Activated CD8-positive, alpha-beta memory T cell treated with anti-CD3 and anti-CD28 coated beads for 1 hour (primary cell): ENCODE measurements at places on chromosomes 6 and 20.

DNA sequence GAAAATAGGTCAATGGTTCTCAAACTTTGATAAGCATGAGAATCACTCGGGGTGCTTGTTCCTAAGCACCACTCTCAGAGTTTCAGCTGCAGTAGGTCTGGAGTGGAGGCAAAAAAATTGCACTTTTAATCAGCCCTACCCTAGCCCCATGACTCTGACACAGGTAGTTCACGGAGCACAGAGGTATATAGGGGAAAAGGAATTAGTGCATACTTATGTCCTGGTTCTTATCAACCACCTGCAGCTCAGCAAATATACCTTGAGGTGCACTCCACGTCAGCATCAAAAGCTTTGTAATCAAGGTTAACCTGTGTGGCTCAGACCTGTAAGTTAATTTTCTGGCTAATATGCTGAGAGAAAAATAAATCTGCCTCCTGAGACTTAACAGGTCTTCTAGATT is 138.8 kb upstream of the HMGN3 start:
- DNase-seq, result no peak

- DNase-seq, result no peak
These were observed 119.2 kb downstream of the SYCP2 start for GRCh38 chr20:59813948-59814839.

DNA sequence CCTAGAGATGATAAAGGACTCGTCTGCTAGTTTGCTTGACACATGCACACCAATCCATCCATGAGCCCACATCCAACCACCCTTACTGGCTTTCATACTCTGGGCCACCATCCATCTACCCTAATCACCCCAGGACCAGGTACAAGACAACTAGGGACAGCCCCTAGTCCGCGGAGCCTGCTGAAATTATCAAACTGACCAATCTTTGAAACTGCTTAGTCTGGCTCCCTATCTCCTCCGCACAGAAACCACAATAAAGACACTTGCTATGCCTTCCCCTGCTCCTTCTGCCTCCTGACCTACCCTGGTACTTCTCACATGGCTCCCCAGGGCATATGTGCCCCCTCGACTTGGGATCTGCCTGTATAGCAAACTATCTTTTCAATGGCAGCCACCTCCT is 33.1 kb downstream of the PXDC1 start:
- no peak for DNase-seq

- no peak for DNase-seq
These were observed 207.7 kb upstream of the JARID2 start for GRCh38 chr6:15038013-15038791.

DNA sequence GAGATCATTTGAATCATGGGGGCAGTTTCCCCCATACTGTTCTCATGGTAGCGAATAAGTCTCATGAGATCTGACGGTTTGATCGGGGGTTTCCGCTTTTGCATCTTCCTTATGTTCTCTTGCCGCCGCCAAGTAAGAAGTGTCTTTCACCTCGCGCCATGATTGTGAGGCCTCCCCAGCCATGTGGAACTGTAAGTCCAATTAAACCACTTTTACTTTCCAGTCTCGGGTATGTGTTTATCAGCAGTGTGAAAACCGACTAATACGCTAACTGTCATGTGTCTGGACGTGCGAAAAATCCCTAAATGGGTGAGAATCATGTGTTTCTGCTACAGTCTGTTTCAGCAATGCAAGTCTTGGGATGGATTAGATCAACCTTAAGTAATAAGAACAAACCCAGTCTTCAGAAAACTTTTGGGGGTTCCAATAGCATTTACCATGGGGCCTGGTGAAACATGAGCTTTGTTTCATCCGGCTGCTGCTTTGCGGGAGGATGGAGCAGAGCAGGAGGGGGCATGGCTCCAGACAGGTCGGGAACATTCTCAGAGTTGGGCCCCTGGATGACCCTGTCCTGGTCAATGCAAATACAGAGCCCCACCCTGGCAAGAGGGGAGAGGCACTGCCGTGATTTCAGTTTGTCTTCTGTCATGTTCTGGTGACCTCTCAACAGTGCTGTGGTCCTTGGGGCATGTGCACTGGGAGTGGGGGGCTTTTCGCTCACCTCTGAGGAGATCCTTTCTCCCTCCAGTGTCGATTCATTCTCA is 41.5 kb downstream of the CTCFL start:
- no peak for DNase-seq

DNA sequence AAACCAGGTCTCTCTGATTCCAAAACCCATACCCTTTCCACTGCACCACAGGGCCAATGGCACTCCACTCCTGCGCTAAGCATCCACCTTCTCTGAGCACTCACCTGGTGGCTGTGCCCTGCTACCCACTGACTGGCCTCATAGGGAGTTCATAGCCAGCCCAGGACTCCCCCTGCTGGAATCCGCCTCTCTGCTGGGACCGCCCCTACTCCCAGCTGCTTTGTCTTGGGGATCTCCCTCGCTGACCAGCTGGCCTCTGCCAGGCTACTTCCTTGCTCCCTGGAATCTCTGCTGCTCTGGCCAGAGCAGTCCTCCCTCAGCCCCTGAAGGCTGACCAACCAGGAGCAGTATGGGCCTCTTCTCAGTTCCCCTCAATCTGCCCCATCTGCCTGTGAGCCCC is 129.7 kb downstream of the FAXC start:
- DNase-seq, result no peak
